ENCODE measurements at places on chromosomes 2 and 18. TPM values are rescaled to one million over a fixed set of nuclear protein-coding genes. Genes with fewer than 3 reads are reported as not detected.

The FZD7 gene
- 15.9 TPM for total RNA-seq

The TUBA3E gene
- not detected for total RNA-seq

The PLCD4 gene
- total RNA-seq = 14.2 TPM

The FOXI3 gene
- not detected for total RNA-seq

The ANKRD29 gene
- total RNA-seq = 9.4 TPM

The UGT1A6 gene
- 0.27 TPM for total RNA-seq

The KYNU gene
- total RNA-seq = 2.6 TPM

The ADAM23 gene
- 4.0 TPM for total RNA-seq

The LRP2 gene
- total RNA-seq = not detected

The HK2 gene
- 1.9 TPM for total RNA-seq

The GREB1 gene
- 7.9 TPM for total RNA-seq

The SLC16A14 gene
- total RNA-seq = 4.1 TPM

The GAD1 gene
- not detected for total RNA-seq

The CDH20 gene
- not detected for total RNA-seq

DNA sequence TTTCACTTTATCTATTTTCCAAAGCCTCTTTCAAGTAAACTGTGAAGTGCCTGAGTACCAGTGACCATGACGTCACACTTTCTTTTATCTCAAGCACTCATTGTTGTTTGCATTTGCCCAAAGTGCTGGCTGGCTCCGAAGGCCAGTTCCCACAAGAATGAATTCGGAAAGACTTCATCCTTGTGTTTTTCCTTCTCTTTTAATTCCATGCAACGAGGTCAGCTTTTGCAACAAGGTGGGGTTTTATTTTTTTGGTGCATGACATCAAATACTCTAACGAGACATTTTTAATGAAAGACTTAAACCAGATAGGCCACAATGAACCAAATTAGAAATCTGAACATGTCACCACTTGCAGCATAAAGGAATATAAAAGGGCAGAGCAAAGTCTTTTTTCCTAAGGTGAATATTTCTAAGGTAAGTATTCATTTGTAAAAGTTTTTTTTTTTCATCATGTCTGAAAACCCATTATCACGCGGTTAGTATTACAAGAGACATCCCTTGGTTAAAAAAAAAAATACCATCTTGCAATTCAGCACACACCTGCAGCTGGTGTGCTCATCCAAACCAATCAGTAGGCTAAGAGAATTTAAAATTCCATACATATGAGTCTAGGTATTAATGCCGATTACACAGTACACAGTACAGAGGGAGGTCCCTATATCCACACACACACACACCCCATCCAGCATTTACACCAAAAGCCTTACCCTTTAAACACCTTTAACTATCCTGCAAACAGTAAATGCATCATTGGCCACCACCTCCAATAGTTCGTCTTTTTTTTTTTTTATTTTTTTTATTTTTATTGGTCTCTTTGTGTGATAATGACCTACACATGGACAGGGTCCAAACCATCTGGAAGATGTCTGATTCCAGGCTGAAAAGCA, 2.3 kb downstream of the ARL4C start:
- ATAC-seq = no peak

DNA sequence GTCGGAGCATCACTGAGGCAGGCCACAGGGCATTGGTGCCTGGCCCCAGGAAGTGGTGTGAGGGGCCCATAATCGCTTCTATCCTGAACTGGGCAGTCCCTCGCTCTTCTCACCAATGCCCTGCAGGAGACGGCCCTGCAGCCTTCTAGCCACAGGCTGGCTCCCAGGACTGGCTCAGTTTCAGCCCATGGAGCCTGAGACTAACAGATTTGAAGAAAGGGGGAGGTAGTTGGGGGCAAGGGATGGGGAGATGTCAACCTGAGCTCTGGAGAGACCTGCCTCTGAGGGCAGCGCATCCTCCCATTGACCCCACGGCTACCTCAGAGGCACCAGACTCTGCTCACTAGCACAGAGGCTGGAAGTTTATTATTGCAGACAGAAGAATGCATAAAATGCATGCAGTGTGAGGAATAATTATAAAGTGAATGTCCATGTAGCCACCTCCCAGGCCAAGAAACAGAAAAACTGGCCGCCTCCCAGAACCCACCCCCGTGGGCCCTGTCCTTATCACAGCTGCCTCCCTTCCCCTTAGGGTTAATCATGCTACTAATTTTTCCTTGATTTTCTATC, 1.4 kb downstream of the TOGARAM2 start:
- ATAC-seq = peak; percentile 1

DNA sequence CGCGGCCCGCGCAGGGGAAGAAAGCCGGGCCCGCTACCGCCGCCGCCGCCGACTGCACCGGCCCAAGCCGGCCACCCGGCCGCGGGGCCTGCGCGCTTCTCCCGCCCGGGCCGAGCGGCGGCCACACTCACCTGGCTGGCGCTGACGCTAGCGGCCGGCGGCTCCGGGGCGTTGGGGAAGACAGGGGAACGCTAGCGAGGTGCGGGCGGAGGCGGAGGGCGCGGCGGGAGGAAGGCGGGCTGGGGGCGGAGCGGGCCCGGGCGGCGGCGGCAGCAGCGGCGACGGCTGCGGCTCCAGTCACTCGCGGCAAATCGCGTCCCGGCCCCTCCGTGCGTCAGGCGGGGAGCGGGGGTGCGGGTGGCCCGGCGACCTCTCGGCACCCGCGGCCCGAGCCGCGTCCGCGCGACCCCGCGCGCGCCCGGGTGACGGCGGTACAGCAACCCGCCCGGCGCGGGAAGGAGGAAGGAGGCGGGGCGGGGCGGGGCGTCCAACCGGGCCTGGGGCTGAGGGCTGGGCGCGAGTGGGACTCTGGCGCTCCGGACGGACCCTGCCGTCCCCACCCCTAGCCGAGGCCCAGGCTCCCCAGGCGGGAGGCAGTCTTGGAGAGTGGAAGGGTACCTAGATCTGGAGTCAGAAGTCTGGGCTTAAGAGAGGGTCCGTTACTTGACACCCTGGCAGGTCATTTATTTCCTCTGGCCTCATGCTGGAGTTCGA, at the start of gene SESTD1:
Gene SESTD1, minus strand, starts transcription at position 465 of the 714 bp plus-strand sequence. CDS start 72,991 bp downstream, outside the sequence.
- ATAC-seq = peak; percentile 85

- no peak for ATAC-seq
Observed at GRCh38 chr2:112636605-112637288, 9.0 kb upstream of the SLC20A1 start.

GRCh38 chr2:56263876-56264275, 80.1 kb downstream of the CCDC85A start:
- no peak for ATAC-seq

GRCh38 chr18:9750606-9751304, 42.7 kb downstream of the RAB31 start:
- ATAC-seq = no peak

GRCh38 chr18:21761471-21762115, 21.0 kb downstream of the MIB1 start:
- no peak for ATAC-seq

- no peak for ATAC-seq
Observed at GRCh38 chr2:185700883-185701282, 37.7 kb upstream of the FSIP2 start.

GRCh38 chr2:166092889-166093288, 34.9 kb downstream of the SCN1A start:
- ATAC-seq = no peak

GRCh38 chr18:8507361-8507760, 101.9 kb upstream of the RAB12 start:
- ATAC-seq = no peak

GRCh38 chr2:60885683-60886082, 4.3 kb downstream of the REL start:
- no peak for ATAC-seq

DNA sequence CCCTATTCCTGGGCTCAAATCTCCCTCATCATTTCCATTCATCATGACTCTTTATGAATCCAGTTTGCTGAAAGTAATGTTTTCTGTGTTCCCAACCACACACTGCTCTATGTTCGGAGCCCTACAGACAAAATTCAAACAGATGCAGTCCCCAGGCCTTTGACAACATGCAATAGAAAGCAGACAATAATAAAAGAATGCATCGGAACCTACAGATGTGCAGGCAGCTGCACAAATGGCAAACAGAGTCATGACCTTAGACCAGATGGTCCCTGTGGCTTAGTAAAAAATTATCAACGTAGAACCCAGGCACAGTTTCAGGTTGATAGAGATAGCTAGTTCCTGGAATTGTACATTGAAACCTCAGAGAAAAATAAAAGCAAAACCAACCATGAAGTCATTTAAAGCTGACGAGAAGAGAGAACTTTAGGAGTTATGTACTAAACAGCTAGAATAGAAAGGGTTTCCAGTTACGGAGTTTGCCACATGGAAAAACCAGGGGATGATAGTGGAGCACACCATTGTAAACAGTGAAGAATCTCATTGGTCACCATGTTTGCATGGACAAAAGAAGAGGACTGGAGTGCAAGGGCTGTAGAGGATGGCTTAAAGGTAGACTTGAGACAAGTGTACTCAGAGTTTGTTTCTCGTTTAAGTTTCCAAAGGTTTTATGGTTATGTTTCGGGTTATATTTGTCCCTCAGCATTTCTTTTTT, 23.2 kb upstream of the ACVR1 start:
- ATAC-seq = no peak

GRCh38 chr2:128644718-128645256, 326.1 kb upstream of the HS6ST1 start:
- no peak for ATAC-seq

- no peak for ATAC-seq
Observed at GRCh38 chr2:234249873-234250272, 199.4 kb downstream of the SPP2 start.

DNA sequence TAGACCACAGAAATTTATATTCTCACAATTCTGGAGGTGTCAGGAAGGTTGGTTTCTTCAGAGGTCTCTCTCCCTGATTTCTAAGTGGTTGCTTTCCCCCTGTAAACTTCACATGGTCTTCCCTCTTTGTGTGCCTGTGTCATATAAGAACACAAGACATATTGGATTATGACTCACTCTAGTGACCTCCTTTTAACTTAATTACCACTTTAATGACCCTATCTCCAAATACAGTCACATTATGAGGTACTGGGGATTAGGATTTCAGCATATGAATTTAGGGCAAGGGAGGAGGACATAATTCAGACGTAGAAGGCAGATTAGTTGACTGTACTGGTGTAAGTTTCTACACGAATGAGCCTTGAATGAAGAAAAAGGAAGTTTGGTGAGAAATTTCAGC, 38.2 kb upstream of the EPHA4 start:
- no peak for ATAC-seq

- ATAC-seq = peak; percentile 79
Observed at GRCh38 chr18:28177828-28178635, 1.1 kb upstream of the CDH2 start.

- ATAC-seq = no peak
Observed at GRCh38 chr2:156229724-156230362, 102.7 kb downstream of the NR4A2 start.

GRCh38 chr2:148578493-148578884, 66.1 kb upstream of the EPC2 start:
- no peak for ATAC-seq

DNA sequence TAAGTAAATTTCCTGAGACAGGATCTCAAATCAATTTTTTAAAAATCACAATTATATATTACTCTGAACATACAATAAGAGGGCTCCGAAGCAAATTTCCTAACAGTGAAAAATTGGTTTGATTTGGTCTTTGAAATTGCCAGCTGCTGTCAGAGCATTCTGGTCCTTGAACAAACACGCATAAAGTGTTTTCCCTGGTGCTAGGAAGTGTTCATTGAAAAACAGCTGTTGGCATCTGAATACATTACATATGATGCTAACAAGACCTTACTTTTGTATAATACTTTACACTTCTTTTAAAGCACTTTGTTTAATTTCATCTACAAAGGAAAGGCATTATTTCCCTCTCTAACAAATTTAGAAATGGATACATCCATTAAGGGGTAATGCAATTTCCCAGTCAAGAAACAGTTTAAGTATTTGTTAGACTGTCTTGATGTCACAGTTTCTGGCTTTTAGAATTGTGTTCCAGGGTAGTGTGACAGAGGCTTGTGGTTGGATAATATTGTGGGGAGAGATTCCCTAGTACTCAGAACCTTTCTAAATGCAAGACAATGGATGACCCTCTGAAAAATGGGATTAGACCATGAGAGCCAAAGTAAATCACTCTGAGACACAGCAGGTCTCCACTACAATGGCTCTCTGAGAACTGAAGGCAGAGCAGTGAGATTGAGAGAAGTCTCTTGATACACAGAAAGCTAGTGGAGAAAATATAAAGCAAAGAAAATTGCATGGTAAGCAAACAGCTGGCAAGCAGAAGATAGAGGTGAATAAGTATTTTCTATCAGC, 299.0 kb downstream of the TRIB2 start:
- no peak for ATAC-seq

GRCh38 chr2:75071766-75072165, 113.3 kb downstream of the POLE4 start:
- no peak for ATAC-seq

DNA sequence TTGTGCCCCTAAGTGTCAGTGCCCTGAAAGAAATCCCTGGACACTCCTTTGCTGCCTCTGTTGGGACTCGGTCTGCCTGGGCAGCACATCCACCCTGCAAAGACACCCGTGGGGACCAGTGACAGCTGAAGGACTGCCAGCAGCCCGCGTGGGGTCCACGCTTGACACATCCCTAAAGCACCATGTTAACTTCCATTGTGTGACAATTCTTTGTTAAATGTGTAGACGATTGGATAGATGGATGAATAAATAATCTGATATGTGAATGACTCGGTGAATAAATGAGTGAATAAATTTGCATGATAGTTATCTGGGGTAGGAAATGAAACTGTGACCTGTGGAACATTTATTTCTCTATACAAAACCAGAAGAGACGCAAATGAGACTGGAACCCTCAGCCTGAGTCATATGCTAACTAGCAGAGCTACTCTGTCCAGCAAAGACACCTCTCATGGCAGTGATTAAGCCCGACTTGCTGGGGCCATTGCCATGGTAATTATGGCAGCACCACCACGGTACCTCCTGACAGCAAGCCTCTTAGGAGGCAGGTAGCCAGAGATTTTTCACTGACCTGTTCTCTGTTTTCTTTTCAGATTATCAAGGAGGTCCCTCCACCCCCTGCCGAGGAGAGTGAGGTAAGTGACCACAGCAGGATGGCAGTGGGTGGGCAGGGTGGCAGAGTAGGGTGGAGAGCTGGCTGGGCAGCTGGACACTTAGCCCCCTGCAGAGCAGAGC, 156.8 kb downstream of the ANTXR1 start:
- no peak for ATAC-seq

DNA sequence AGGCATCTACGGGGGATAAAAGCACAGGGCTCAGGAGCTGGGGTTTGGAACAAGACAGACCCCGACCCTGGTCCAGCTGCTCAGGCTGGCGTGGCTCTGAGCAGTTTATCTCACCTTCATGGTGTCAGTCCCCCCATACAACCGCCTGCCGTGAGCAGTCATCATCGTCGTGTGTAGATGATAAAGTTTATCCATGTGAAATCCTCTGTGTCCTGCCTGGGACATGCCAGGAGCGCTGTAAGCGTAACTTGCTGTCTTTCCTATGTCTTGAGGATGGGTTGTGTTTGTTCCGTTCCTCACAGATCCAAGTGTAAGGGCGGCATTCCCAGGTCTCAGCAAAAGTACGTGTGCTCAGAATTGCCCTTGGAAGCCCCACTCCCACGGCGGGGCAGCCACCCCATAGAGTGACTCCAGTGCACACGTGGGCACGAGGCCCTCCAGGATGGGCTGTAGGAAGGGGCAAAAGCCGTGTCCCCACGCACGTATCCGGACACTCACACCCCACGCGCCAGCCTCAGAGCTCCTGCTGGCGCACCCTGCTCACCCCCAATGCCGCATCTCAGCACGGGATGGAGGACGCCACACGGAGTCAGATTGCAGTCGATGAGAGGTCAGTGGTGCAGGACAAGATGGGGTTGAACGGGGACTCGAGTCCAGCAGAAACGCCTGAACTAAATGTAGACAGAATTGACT, 50.9 kb downstream of the ADI1 start:
- no peak for ATAC-seq

GRCh38 chr2:235561450-235561849, 67.6 kb downstream of the AGAP1 start:
- no peak for ATAC-seq

GRCh38 chr2:167293172-167293781, 405.0 kb downstream of the XIRP2 start:
- peak; percentile 30 for ATAC-seq

All from gastroesophageal sphincter (tissue), 4 donors.